ENCODE measurements at places on chromosomes 11 and 22.
A peak's percentile ranks its signal among the peaks of the same experiment; 100 is the strongest.

- no peak for DNase-seq
Observed at GRCh38 chr11:35927104-35927503, 16.8 kb upstream of the LDLRAD3 start.

- DNase-seq: no peak
Observed at GRCh38 chr22:25177895-25178294, 21.8 kb upstream of the CRYBB3 start.

- no peak for DNase-seq
Observed at GRCh38 chr11:121968638-121969037, 147.4 kb downstream of the BLID start.

DNA sequence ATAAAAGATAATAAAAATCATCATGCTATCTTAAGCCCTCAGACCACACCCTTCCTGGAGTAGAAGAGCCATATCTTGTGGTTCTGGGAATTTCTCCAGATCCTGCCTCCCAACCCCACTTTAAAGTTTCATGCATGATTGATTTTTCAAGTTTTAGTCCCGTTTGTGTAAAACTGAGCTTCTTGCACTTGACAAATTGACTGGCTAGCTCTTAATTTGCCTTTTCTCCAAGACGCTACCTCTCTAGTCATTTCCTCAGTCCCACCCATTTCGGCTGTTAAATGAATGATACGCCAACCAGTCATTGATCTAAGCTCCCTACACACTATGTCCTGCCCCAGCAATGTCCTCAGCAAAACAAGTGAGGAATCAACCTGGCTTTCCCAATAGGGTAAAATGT, 71.8 kb upstream of the TEAD1 start:
- DNase-seq: no peak

DNA sequence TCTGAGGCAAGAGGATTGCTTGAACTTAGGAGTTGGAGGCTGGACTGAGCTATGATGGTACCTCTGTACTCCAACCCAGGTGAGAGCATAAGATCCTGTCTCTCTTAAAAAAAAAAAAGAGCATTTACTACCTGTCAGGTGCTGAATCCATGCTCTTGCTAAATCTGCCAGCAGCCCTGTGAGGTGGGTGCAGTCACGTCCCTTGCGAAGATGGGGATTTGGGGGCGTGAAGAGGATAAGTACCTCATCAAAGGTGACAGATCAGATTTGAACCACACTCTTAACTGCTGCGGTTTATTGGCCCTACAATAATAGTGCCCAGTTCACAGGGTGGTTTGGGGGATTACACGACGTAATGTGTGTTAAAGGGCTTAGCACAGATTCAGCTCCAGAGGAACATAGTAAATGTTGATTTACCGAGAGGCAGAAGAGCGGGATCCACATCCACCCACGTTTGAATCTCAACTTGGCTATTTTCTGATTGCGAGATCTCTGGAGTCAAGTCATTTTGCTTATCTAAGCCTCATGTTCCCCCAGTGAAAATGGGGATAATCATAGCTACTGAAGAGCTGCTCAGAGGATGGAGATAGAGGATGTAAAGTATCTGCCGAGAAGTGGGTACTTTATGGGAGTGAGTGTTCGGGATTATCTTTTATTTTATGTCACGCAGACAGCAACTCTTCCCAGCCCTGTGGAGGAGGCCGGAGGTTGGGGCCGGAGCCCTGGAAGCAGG, 28.1 kb upstream of the LRRC10B start:
- no peak for DNase-seq

DNA sequence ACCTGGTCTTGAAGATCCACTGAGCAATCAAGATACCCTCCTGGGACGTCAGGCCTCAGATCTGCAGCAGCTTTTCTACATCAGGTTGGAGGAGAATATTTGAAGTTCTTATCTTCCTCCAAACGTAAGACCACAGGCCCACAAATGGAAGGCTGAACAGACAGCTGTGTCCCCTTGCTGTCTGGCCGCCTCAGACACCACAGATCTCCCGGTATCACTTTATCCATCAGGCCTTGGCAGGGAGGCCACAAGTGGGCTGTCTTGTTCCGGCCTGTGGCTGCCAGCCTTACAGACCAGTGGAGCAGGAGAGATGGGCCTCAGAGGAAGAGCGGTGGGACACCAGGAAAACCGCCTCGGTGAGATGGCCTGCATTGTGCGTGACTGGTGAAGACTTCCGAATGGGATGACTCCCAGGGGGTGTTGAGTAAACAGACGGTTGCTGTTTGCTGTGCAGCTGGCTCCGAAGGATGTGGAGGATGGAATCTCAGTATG, 15.9 kb downstream of the UBASH3B start:
- DNase-seq: no peak

GRCh38 chr22:39589875-39590274, 19.3 kb downstream of the CACNA1I start:
- no peak for DNase-seq

DNA sequence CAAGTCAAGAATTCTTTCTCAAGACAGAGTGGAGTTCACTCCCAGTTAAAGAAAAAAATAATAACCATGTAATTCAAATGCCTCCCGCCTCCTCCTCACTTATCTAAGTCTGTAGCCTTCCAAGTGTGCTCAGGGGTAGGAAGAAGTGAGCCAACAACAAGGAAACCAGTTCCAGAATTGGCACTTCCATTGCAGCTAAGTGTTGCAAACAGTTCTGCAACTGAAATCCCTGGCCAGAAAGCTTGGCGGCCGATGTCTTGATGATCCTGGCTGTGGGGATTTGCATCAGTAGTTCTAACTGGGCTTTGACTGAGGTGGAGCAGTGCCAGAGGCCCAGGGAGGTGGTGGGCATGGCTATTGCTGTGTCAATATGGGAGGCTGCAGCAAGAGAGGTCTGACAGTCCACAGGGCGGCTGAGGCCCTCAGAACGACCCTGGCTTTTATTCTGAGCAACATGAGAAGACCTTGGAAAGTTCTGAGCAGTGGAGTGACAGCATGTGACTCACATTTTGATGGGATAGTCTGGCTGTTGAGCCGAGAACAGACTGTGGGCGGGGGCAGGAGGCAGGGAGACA, 19.2 kb downstream of the DHCR7 start:
- DNase-seq: no peak

DNA sequence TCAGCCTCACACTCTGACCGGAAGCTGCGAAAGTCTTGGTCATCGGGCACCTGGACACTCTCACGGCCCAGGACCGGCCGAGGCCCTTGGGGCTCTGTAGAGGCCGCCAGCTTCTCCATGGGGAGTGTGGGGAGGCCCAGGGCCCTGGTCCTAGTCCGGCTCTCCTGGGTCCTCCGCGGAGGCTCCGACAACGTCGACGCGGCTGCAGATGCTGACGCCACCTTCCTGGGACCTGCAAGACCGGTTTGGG, 12.9 kb downstream of the STARD10 start:
- DNase-seq: peak; percentile 43

- peak; percentile 22 for DNase-seq
Observed at GRCh38 chr11:45900916-45901617, 6.0 kb downstream of the FREY1 start.

DNA sequence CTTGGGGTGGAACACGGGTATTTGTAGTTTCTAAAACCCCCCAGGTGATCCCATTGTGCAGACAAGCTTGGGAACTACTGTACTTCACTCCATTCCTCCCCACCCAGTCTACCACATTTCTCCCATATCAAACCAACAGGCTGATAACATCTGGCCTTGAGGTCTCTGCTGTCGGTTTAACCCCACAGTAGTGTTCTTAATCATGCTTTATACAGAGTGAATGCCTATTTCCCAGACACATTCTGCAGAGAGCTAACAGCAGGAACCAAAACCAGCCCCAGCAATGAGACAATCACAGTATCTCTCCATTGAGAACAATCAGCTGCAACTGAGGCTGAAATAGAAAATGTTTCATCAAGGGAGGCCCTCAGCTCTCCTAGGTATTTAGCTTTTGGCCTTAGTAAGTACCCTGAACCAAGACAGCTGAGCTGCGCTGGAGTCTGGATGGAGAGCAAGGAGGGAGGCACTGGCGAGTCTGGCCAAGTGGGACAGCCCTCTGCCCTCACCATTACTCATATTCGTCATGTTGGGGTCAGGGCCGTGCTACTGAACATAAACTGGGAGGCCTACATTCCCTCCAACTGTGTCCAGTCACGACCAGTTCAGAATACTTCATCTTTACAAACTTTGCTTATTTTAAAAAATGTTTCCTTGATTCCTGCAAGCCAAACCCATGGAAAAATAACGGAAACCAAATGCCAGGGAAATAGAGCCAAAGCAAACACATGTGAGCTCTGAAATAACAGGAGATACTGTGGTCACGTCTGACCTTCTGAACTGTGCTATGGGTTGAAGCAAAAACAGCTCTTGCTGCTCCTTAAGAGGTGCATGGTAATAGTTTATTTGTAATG, 81.0 kb downstream of the CCDC34 start:
- peak; percentile 72 for DNase-seq

DNA sequence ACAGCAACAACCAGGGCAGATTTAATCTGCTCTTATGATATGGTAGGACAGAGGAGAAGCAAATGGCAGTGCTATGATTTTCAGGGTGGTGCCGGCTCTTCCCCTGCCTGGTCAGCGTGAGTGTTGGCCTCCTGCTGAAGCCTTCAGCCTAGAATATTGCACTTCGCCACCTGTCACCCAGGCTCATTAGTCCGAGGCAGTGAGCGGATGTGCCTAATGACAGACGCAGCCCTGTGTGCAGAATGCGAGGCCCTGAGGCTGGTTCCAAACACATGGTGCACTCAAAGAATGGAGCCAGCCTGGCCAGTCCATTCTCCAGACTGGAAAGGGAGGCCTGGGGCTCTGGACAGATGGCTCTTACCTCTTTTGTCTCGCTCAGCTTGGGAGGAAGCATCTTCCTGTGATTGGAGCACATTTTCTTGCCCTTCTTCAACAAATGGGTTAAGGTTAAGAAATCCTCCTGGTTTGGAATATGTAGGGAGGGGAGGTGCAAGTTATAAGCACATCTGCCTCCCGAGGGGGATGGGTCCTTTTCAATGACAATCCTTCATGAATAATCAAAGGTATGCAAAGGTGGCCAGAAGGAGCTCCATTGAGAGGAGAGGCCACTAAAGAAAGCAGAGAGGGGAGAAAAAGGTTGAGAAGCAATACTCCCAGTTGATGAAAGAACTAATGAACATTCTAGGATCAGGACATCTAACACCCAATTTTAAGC, 39.7 kb upstream of the GALNT18 start:
- peak; percentile 81 for DNase-seq

- DNase-seq: no peak
Observed at GRCh38 chr11:44645827-44646226, 80.4 kb downstream of the CD82 start.

- DNase-seq: no peak
Observed at GRCh38 chr11:29231586-29231985, 785.2 kb downstream of the KCNA4 start.

GRCh38 chr22:45966320-45966894, 10.6 kb downstream of the WNT7B start:
- no peak for DNase-seq

DNA sequence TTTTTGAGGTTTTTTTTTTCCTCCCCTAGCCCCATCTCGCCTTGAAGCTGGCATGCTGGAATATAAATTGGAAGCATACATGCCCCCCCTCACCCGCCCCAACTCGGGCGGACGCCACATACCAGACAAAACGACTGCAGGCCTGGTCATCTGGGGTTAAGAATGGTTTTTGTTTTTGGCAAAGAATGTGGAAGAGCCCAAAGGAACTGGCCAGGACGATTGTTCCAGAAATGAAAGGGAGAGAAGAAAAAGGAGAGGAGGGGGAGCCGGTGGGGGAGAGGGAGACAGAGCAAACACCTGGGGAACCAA, 25.0 kb downstream of the MN1 start:
- peak; percentile 68 for DNase-seq

DNA sequence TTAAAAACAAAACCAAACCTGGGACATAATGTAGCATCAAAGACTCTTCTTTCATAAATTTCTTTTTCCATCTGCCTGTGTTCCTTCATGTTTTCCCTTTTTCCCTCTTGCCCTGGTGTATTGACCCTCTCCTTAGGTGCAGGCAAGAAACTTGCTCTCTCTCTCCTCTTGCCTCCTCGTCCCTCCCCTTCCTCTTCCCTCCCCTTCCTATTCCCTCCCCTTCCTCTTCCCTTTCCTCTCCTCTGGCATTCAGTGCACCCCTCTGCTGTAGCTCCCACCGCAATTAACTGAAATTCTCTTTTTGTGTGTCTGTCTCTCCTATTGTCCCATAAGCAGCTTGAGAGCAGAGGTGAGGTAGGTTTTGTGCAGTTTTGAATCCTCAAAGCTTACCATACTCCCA, 49.9 kb downstream of the CSF2RB start:
- no peak for DNase-seq

- DNase-seq: no peak
Observed at GRCh38 chr11:3369366-3369765, 9.6 kb downstream of the ZNF195 start.

DNA sequence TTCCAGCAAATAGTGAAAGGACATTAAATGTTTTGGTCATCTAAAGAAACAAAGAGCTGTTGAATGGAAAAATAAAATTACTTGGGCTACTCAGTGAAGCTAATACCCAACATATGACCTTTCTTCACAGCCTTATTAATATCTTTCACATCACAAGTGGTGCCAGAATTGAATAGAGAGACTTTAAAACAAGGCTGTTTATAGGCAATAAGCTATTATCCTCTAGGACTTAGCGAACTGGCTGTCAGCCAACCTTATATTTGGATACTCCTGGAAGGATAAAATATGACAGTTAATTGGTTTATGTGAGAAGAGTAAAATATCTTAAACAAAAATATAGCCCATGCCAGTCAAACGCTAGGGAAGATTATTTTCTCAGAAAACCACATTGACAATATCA, 225.5 kb upstream of the BLID start:
- peak; percentile 38 for DNase-seq

- DNase-seq: peak; percentile 50
Observed at GRCh38 chr11:44338026-44338425, 28.1 kb upstream of the ALX4 start.

- DNase-seq: no peak
Observed at GRCh38 chr22:30668386-30668710, 673 bp upstream of the DUSP18 start.

DNA sequence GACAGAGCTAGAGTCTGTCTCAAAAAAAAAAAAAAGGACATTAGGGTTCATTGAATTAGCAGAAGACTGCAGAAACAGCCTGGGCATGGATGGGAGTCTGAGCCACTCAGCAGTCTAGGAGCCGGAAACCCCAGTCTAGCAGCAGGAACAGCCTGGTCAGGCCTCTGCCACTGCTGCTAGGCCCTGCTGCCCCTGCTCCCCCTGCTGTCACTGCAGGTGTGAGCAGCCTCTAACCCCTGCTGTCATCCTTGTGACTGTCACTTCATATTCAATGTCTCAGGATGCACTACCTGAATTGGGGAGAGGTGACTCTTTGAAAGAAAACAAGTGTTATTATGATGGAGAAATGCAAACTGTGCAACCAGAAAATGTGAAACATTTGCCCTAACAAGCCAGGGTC, 7.0 kb upstream of the DDX17 start:
- no peak for DNase-seq

GRCh38 chr11:61685617-61685967, 5.4 kb downstream of the DAGLA start:
- DNase-seq: no peak

DNA sequence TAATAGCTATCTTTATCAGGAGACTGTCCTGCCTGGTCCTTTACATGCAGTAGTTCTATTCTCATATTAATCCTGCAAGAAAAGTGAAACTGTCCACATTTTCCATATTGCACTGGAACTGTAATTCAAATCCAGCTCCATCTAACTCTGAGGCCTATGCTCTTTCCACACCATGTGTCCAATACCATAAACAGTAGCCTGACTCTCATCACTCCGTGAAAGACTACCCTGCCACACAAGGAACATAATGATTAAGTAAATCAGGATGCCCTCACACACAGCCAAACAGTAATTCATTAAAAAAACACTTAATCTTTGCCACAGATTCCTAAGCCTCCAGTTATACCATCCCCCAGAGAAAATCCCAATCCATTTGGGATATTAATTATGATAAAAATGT, 285.3 kb upstream of the PITPNB start:
- DNase-seq: no peak
